ENCODE measurements at places on chromosomes 7 and 10.

DNA sequence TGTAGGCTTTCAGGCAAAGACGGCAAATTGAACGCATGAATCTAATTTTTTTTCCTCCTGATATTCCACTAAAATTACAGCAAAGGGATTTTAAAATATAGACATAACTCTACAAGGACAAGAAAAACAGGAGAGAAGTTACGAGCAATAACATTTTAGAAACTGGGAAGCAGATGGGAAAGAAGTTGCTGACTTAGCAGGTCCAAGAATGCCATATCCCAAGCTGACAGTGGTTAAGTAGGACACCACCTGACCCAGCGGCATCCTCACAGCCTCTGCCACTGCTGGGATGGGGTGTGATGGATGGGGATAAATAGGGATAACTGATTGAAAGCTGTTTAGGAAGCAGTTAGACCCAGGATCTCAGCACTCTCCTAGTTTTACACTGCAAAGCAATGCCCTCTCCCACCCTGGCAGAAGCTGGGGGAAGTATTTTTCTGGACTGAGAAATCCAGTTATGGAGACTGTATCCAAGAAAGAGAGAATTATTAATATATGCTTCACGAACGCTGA lies 99.3 kb upstream of the LEP start:
- DNase-seq = no peak

DNA sequence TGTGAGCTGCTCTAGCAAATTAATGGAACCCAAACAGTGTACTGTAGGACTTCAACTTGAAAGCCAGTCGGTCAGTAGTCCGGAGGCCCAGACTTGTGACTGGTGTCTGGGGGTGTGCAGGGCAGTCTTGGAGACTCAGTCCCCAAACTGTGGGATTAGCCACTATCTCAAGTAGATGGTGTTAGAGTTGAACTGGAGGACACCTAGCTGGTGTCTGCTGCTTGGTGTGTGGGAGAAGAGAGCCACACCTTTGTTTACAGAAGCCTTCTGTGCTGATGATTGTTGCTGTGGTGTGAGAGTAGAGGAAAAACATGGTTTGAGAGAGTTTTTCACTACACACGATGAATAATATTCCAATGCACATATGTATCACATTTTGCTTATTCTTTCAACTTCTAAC lies 47.4 kb downstream of the CUL2 start:
- DNase-seq = no peak

DNA sequence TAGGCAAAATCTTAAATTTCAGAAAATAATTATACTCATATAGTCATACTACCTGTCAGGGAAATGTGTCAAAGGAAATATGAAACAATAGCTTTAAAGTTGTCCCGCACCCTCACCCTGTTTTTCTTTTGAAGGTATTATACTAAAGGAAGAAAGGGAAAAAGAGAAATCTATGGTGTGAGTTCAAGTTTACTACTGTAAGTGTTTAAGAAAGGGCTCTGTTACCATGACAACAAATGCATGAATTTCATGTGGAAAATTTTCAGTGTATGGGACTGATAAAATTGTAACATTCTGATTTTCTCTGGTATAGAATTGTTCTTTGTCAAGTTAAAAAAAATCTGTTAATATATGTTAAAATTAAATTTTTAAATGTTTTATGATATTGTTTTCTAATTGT lies 229.8 kb downstream of the ADK start:
- DNase-seq = no peak

GRCh38 chr7:155260498-155260872 lies 37.2 kb upstream of the INSIG1 start:
- no peak for DNase-seq

DNA sequence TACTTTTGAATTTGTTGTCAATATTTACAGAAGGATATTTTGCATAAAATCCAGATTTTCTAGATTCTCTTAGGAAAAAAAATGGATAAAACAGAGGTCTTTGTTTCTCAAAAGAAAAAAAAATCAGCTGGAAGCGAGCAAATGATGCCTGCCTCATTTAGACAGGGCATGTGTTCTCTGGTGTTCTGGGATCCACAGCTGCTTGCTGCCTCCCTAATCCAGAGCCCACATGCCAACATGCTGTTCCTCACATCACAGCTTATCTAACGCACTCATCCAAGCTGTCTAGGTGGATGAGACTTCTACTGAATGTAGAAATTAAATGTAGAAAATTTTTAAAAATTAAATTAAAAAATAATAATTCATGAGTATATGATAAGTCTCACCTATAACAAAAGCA lies 630.1 kb downstream of the SORCS1 start:
- no peak for DNase-seq

GRCh38 chr7:127717502-127718339 lies 65.7 kb downstream of the SND1 start:
- no peak for DNase-seq

- DNase-seq = no peak
These were observed 25.7 kb upstream of the CDK14 start for GRCh38 chr7:90570373-90570959.

DNA sequence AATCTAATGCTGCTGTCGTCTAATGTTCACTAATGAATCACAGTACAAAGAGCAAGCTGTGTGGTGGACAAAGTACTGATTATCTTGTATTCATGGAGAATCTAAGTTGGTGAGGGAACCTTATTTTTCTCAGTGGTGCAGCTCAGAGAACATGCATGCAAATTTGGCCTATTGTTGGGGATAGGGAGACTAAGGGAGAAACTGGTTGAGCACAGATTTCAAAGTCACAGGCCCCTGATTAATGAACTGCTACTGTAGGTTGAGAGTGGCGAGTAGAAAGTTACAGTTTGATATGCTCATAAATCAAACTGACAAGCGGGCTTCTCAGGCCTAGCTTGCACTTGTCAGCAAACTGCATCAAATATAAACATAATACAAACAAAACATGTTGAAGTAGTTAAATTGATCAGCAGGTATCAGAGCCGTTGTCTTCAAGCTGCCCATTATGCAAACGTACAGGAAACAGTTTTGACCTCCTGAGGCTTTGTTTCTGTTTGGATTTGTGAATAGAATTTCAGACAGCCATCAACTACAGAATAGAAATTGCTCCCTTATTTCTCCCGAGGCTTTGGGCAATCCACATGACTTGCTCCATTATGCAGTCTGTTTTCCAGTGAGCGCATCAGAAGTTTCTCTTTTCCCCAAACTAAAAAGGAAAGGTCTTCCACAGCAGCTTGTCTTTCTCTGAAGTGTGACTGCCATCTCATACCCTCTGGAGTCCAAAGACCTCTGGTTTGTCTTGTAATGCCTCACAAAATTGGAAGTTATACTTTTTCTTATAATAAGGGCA lies 215.8 kb downstream of the FOXP2 start:
- DNase-seq = peak; percentile 10

- no peak for DNase-seq
These were observed 1002.0 kb downstream of the REEP3 start for GRCh38 chr10:64523065-64523759.

GRCh38 chr10:90276894-90277475 lies 575.6 kb downstream of the KIF20B start:
- no peak for DNase-seq

- no peak for DNase-seq
These were observed 163.8 kb upstream of the KLF6 start for GRCh38 chr10:3948843-3949242.

GRCh38 chr10:7209458-7209857 lies 201.4 kb downstream of the SFMBT2 start:
- no peak for DNase-seq

DNA sequence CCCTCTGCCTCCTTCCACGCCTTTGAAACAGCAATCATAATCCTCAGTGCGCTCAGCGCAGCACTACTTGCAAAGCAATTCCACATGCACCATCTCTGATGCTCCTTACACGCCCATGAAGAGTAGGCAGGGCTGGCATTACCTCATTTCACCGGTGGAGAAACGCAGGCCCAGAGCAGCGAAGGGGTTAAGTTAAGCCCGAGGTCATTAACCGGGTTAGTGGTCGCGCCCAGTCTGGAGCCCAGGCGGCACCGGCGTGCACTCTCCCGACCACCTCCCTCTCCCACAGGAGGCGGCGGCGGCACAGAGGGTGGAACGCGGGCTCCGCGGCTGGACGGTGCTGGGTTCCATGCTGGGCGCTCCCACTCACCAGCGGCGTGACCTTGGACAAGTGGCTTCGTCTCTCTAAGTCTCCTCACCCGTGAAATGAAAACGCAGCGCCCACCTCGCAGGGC lies 515 bp downstream of the FASTK start:
- DNase-seq = no peak

DNA sequence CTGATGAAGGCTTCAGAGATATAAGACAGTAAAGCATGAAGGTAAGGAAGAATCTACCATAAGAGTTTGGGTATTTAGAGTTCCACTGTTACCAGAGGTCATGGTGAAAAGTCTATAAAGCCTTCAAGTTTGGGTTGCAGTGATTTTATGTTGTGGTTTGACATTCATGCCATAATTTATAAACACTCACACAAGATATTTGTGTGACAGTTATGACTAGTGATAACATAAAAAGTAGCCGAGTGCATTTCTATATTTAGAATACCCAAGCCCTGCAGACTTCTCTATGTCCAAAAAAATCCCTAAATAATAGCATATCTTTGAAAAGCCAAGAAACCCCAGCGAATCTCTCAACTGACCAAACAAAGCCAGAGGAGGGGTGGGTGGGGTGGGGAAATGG lies 229.9 kb downstream of the CXCL12 start:
- DNase-seq = no peak

- no peak for DNase-seq
These were observed 138.2 kb downstream of the SNX13 start for GRCh38 chr7:17802056-17802455.

- peak; percentile 14 for DNase-seq
These were observed 728 bp downstream of the PARD3 start for GRCh38 chr10:34814223-34814912.

DNA sequence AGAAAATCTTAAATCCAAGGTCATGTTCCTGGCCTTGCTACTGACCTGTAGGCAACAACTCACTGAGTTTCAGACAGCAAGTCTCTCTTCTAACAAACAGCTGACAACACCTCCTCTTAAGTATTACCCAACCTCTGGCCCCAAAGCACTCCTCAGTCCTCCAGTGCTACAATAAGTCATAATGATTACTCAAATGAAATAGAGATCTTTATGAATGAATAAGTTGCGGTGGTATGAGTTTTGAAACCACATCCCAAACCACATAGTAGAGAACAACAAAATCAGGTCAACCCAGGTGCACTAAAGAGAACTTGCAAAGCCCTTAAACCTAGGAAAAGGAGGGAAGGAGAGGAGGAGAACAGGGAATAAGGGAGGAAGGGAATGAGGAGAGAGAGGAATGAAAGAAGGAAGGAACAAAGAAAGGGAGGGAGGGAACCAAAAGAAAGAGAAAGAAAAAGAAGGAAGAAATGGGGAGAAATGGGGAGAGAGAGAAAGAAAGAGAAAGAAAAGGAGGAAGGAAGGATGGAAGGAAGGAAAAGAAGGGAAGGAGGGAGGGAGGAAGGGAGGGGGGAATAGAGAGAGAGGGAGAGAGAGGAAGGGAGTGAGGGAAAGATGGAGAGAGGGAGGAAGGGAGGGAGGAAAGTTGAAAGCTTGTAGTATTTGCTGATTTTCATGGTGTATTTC lies 142.8 kb upstream of the CALCR start:
- no peak for DNase-seq

- no peak for DNase-seq
These were observed 41.3 kb upstream of the GGCT start for GRCh38 chr7:30545791-30546555.

- DNase-seq = no peak
These were observed 7.8 kb downstream of the TES start for GRCh38 chr7:116218051-116218645.

- DNase-seq = no peak
These were observed 82.4 kb downstream of the KLF6 start for GRCh38 chr10:3702569-3702968.

- no peak for DNase-seq
These were observed at the start of gene TBATA for GRCh38 chr10:70785190-70785589. Gene TBATA (minus strand): TSS chr10:70785377. CDS start chr10:70783379, 1,998 bp downstream.

DNA sequence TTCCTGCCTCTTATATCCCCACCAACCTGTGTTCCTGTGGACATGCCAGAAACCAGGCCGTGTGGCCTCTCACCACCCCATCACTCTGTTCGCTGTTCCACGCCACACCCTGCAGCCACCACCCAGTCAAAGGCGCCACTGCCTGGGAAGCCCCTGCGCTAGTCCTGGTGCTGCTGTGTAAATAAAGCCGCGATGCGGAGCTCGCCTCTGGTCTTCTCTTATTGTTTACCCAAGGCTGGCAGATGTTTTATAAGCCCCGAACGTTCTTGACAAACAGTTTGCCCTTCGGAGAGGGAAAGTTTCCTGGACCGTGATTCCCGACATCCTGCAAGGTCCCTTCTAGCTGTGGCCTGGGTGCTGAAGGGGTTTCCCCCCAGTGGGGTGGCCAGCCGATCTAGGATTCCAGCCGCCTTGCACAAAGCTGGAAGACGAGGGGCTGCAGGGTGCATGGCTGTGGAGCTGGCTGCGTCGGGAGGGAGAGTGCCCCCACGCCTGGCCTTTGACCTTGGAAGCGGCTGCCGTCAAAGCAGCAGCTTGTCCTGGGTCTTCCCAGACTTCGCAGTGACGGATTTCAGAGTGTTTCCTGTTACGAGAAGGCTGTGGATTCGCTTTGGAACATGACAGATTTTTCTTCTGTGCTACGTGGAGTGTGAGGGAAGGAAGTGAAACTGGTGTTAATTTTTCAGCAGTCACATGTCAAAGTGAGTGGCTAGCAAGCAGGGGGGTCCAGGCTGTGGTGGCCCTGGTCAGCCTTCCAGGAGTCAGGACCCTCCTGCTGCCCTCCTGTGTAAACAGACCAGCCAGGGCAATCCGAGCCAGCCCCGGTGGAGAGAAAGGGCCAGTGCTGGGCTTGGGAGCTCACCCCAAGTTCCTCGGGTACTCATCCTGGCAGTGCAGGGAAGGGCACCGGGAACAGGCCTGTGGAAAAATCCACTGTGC lies 61.6 kb downstream of the LHPP start:
- peak; percentile 13 for DNase-seq

GRCh38 chr10:14669576-14669975 lies 105.1 kb downstream of the FAM107B start:
- DNase-seq = no peak
